ENCODE measurements at places on chromosomes 5 and 9.

DNA sequence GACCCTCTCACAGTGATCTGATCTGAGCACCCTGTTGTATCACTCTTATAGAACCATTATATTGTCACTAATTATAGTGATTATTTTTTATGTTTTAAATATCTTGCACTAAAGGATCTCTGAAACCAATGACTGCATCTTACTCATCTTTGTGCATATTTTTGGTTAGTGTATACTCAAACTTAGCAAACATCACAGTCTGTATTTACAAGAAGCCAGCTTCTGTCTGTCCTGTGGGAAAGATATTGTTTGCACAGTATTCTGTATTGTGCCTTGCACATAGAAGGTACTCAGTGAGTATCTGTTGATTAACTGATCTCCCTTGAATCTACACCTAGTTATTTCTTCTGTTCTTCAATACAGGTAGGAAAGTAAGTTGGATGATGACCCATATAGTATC, 131.5 kb downstream of the PAM start:
- no peak for DNase-seq

- no peak for DNase-seq
Observed at GRCh38 chr5:62461561-62461960, 49.0 kb downstream of the IPO11 start.

DNA sequence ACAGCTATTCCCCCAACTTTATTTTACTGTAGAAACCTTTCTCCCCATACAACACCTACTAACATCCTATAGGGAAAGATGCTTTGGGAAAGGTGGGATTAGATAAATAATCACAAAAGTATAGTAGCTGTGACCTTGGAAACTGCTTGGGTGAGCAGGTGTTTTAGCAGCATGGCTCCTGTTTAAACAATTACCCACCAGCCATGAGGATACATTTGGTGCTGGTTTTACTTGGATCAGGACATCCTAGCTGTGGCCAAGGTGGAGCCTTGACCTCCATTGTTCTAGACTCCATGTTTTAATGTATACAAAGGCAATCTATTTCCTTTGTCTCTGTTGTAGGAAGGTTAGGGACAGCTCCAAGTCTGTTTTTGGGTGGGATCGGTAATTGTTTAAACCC, 56.8 kb upstream of the ALDH1B1 start:
- DNase-seq, result no peak

GRCh38 chr5:58315794-58316193, 144.1 kb downstream of the PLK2 start:
- DNase-seq, result no peak

DNA sequence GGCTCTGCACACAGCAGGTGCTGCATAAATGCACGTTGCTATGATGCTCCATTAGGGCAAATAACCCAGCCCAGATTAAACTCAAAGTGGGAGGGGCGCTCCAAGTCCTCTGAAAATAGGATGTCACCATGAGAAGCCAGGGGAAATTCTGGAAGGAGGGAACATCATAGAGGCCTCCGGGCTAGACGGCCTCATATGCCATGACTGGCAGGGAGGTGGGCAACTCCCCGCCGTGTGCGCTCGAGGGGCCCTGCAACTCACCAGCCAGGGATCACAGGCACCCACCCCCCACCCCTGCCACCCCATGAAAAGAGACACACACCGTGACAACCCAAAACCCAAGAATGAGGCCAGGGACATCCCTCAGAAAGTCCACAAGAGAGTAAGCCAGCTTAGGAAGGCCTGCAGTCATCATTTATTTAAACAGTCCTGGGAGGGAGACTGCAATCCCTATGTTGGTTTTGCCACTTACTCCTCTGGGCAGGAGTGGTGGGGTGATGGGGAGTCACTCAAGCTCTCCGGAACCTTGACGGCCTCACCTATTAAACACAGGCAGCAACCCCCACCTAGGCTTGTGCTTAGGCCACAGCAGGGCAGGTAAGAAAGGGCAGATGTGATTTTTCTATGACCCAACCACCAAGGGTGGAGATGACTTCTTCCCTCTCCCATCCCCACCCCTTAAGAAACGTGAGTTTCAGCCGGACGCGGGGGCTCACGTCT, 4.0 kb downstream of the VAV2 start:
- no peak for DNase-seq

DNA sequence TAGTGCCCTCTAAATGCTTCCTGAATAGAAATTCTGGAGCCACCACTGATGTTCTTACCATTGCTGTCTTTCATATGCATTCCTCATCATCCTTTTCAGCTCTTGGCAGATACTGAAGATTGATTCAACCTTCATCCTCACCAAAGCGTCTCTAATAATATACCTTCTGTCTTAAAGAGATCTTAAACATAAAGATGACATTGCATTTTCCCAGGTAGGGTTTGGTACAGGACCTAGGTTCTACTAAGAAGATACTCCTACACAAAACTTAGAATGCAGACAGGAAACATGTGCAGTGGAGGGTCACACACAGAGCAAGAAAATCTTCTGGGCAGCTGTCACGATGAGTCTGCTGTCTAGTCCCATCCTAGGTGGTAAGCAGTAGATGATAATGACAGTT, 41.0 kb upstream of the RPS23 start:
- DNase-seq, result no peak

DNA sequence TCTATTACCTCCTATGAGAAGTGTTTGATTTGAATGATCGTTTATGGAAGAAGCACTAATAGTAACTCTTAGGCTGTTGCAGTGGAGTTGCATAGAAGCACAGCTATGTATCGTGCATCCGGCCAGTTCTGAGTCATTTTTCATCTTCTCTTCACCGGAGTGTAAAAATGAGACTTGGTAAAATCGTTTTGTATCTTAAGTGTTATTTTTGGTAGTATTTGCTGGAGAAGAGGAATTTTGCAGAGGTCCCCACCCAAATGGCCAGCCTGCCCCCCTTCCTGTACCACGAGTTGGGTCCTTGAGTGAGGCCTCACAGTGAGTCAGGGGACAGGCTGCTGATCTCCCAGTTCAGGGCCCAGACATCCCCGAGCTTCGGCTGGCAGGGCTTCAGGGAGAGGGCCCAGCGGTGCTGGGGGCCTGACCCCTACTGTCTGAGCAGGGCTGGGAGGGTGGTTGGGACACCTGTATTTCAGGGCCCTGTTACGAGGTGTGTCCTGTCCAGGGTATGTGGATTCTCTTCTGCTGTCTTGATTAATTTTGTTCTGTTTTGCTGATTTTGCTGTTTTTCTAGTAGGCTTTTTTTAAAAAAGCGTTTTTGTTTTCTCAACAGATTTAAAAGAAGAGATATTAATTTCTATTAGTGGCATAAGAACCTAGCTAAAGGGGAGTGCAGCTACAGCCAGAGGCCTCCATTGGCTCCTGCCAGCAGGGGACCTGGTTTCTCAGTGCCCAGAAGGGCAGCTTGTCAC, 210.8 kb downstream of the TRIO start:
- DNase-seq, result no peak
